Fibroblast of the aortic adventitia (primary cell): ENCODE measurements at places on chromosomes 2 and 18.

DNA sequence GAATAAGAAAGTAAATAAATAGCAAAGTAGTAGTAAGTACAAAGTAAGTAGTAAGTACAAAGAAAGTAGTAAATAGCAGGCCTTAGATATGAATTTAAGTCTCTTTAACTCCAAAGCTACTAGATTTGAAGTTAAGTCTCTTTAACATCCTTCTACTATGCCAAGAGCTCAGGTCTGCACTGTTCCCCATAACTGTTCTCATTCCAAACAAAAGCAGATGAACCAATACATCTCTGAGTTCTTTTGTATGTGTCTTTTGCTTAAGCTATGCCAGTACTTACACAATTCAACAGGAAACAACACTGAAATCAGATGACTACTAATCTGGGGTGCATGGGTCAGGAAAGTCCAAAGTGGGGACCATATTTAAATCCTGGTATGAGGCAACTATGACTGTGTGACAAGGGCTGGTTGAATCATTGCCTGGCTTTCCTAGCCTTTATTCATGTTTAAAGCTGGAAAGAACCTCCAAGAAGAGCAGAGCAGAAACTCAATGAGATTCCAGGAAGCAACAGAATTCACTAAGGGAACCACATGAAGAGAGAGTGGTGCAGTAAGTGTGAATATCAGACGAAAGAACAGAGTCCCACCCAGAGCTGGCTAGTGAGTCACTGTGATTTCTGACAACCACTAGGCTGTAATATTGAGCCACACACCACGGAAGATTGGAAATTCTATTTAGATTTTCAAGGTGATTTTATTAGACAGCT is 51.0 kb upstream of the CYP26B1 start:
- DNase-seq, result peak; percentile 88

GRCh38 chr2:69082430-69082997 is 69.5 kb downstream of the ANTXR1 start:
- peak; percentile 53 for DNase-seq

- DNase-seq, result peak; percentile 1
Measured at GRCh38 chr18:70822117-70822516, 533.3 kb downstream of the SOCS6 start.

GRCh38 chr2:165328272-165328671 is 89.1 kb downstream of the SCN2A start:
- DNase-seq, result no peak

GRCh38 chr2:75645643-75646042 is 940 bp upstream of the MRPL19 start:
- no peak for DNase-seq

DNA sequence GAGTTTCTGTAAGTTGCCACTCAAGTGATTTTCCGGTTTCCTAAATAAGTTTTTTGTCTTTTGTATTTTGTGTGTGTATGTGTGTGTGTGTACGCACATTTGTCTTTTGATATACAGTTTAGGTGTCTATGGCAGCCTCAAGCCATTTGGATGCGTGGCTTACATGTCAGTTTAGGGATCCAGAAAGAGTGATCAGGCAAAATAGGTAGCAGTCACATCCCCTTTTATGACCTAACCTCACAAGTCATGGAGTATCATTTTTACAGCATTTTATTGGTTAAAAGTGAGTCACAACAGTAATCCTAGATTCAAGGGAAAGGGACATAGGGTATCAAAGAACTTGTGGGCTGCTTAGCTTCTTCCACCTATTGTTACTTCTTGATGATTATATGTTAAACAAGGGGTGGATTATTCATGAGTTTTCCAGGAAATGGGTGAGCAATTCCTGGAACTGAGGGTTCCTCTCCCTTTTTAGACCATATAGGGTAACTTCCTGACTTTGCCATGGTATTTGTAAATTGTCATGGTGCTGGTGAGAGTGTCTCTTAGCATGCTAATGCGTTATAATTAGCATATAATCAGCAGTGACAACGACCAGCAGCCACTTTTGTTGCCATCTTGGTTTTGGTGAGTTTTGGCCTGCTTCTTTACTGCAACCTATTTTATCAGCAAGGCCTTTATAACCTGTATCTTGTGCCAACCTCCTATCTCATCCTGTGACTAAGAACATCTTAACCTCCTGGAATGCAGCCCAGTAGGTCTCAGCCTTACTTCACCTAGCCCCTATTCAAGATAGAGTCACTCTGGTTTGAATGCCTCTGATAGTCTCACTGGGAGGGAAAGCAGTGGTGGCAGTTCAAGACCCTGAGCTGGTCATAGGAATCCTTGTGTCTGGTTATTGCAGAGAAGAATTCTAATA is 8.6 kb upstream of the SOCS6 start:
- peak; percentile 30 for DNase-seq

GRCh38 chr2:172972005-172972619 is 103.5 kb upstream of the MAP3K20 start:
- peak; percentile 37 for DNase-seq

- DNase-seq, result peak; percentile 93
Measured at GRCh38 chr18:57649556-57650500, 28.2 kb upstream of the NARS1 start.

GRCh38 chr2:233369897-233370685 is 15.8 kb downstream of the DGKD start:
- no peak for DNase-seq

GRCh38 chr2:20282916-20283592 is 58.1 kb upstream of the SDC1 start:
- peak; percentile 64 for DNase-seq

- no peak for DNase-seq
Measured at GRCh38 chr2:111966241-111966640, 67.8 kb downstream of the MERTK start.
